ENCODE measurements at places on chromosomes 7 and 10. TPM values are rescaled to one million over a fixed set of nuclear protein-coding genes. Genes with fewer than 3 reads are reported as not detected.

DNA sequence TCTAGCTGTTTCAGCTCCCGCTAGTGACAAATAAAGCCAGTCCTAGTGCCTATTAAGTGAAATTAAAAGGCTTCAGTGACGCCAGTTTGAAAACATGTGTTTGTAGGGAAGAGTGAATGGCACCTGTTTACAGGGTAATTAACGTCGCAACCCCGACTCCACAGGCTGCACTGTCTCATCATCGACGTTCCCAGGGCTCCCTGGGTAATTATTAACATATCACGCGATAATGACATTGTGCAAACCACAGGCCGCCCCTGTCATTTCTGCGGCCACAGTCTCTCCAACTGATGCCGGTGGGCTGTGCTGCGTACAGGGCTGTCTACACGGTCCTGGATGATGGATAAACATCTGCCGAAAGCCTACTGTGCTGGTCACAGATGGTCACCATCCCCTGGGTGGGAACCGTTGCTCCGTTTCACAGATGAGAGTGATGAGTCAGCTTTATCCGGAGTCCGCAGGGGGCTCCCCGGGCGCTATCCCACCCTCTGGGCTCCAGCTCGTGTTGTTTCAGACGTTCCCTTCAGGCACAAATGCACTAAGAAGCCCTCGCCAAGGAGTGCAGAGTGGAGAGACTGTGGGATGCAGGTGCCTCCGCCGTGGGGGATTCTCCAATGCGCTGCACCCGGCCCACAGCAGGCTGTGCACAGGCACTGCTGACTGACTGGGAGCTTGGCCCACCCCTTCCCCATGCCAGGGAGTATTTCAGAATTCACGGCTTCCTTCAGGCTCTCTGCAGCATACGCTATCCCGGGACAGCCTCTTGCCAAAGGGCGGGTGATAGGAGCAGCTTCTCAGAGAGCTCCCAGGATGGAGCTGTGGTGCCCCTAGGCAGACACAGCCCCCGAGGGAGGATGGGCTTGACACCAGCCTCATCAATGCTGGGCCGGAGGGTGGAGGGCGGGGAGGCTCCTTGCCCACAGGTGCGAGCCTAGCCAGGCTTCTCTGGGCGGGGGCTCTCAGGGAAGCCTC, 491.8 kb upstream of the FOXK1 start:
- H3K27ac ChIP-seq, result no peak overlapping the region
- H3K4me3 ChIP-seq, result no peak overlapping the region
- H3K36me3 ChIP-seq, result no peaks in the 10 kb centered on the region
- H3K27me3 ChIP-seq, result no peaks in the 10 kb centered on the region

DNA sequence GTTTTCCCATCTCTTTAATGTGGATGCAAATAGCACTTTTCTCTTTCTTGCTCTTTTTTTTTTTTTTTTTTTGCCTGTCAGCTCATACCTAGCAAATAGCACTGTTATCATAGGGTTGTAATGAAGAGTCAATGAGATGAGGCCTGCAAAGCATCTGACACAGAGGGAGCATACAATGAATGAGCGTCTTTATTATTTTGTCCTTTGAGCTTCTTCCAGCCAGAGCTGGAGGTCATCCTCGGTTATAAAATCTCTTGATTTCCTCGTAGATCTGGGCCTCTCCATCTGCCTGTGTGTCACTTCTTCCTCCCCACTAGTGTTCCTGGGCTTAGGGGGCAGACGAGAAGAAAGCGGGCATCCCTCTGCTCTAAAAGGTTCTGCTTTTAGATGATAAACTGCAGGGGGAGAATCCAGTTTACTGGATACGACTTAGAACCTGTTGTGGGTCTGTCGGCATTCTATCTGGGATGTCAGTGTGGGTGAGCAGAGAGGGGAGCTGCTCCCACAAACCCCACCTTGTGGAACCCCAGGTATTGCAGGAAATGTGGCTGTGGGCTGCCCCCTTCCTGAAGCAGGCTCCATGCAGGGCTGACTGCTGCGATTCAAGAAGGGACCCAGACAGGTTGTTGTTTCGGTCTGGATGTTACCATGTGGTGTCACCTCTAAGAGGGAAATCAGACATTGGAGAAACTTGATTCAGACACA, 135.8 kb upstream of the GPR26 start:
- no peaks in the 10 kb centered on the region for H3K36me3 ChIP-seq
- no peaks in the 10 kb centered on the region for H3K4me1 ChIP-seq
- H3K27me3 ChIP-seq, result peaks cover 29% of the 10 kb centered on the region

Gene ANLN
- 67.0 TPM for total RNA-seq

Gene IKZF5
- total RNA-seq, result 22.1 TPM
